ENCODE measurements at places on chromosomes 7 and 10. TPM values are rescaled to one million over a fixed set of nuclear protein-coding genes. Genes with fewer than 3 reads are reported as not detected.

DNA sequence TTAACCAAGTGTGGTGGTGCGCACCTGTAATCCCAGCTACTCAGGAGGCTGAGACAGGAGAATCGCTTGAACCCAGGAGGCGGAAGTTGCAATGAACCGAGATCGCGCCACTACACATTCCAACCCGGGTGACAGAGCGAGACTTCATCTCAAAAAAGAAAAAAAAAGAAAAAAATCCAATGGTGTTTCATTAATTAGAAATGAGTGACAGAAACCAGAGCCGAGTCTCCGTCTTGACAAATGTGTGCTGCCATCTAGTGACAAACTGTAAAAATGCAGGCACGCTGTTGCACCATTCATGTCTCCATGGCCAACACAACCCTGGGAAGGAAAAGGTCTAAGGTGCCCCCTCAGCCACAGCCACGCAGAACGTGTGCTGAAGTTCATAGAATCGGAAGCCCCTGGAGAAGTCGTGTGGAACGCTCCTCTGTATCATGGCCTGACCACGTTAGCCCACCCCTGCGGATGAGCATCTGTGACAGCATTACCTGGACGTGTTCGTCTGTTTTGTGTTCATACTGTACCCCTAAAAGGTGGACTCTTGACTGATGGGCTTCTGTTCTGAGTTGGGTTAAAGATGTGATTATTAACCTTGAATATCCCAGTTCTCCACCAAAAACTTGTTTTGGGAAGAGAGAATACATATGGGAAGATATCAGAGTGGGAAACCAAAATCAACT, 94.9 kb downstream of the LYZL2 start:
- peak; percentile 71 for DNase-seq

GRCh38 chr7:22173685-22174573, 183.0 kb downstream of the RAPGEF5 start:
- no peak for DNase-seq

- DNase-seq, result no peak
Measured at GRCh38 chr10:54772468-54773122, 28.4 kb downstream of the PCDH15 start.

DNA sequence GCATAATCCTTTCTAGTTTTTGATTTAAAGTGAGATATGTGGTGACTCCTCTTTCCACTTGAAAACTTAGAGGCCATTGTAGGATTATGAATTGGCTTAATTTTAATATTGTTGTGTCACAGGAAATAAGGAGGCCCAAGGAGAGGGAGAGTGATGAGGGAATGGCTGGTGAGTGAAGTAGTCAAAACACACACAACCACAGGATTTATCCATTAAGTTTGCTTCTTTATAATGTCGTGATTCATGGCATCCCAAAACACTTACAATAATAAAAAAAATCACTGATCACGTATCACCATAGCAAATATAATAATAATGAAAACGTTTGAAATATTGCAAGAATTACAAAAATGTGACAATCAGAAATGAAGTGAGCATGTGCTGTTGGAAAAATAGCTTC, 1215.5 kb upstream of the LRRTM3 start:
- DNase-seq, result no peak

GRCh38 chr7:144713850-144714249, 122.0 kb downstream of the TPK1 start:
- no peak for DNase-seq

The ADARB2 gene
- 0.32 TPM for total RNA-seq

The OR2AE1 gene
- 0.20 TPM for total RNA-seq

The PSD gene
- total RNA-seq, result 12.4 TPM

DNA sequence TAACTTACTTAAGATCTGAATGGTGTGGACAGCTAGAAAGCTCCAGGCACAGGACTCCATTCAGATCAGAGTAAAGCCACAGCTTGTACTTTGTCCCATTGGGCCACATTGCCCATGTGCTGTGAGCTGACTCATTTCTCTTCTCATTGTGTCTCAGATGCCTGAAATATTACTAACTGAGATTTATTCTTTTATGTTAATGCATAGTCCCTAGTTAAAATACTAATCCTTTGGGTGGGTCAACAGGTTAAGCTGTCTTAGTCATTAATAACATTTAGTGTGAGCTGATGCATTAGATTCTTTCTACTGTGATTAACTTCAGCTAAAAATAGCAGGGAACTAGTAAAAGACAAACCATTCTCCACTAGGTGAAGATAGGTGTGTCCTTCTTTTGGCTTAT, 104.7 kb upstream of the ARMC3 start:
- no peak for DNase-seq

DNA sequence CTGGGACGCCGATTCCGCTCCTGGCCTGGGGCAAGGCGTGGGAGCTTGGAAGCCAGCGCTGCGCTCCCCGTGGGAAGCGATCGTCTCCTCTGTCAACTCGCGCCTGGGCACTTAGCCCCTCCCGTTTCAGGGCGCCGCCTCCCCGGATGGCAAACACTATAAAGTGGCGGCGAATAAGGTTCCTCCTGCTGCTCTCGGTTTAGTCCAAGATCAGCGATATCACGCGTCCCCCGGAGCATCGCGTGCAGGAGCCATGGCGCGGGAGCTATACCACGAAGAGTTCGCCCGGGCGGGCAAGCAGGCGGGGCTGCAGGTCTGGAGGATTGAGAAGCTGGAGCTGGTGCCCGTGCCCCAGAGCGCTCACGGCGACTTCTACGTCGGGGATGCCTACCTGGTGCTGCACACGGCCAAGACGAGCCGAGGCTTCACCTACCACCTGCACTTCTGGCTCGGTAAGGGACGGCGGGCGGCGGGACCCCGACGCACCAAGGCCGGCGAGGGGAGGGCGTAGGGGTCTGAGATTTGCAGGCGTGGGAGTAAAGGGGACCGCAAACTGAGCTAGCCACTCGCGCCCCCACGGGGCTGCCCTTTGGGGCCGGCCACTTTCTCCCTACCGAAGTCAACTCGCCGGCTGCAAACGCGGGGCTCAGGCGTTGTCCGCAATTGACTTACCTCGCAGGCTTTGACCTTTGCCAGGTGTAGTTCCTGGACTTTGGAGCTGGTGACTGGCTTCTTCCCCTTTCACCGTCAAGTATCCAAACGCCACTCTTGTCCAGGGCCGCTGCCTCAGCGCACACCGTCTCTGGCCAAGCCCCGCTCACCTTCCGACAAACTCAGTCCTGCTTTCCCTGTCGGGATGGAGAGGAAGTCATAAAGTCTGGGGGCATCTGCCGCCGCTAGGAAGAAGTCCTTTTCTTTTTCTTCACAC, at the start of gene SCIN:
TSS of gene SCIN (plus strand) at position 187 of the 928 bp plus-strand sequence. CDS start at position 254, 67 bp downstream.
- peak; percentile 44 for DNase-seq

The ATRNL1 gene
- total RNA-seq, result 39.6 TPM

DNA sequence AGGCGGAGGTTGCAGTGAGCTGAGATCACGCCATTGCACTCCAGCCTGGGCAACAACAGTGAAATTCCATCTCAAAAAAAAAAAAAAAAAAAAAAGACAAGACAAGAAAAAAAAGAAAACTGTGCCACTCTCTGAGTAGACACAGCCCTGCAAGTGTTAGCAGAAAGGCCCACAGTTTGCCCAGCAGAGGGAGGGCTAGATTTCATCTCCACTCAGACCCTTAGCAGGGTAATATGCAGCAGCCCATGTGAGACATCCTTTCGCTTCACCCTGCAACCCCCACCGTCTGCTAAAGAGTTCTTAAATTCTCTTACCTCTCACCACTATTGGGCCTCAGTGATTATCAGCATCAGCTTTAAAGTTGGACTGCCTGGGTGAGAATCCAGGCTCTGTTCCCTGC, 38.2 kb downstream of the CTNNA3 start:
- DNase-seq, result no peak

DNA sequence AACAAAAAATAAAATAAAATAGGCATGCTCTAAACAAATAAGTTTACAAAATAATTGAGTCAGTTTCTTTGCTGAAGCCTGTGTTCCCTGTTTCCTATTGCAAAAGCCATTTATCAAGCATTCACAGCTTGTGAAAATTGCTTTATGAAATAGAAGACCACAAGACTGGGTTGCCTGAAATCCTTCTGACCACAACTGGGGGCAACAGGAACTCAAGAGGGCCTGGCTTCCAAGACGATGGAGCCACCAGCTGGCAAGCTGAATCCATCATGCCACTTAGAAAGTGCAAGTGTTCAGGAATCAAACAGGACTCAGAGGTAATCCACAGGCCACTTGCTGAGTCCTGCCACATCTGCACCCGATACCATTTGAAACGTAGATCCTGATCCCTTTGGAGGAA, 752 bp upstream of the ABCA13 start:
- no peak for DNase-seq

The ALOX5 gene
- 10.6 TPM for total RNA-seq

DNA sequence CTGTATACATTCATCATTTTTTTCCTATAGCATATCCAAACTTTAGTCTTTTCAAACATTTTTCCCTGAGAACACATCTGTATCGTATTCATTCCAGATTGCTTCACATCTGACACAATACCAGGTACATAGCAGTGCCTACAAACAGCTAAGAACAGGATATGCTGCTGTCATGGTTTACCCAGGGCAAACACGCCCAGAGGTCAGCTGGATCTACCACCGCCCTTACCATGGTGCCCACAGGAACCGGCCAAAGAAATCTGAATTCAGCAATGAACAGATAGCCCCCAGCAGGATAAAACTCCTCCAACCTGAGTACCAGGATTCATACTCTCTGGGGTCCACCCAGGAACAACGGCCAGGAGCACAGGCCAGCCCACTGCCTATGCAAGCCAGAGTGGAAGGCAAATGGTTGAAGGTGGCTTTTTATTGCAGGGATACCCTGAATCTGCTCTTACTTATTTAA, 43.0 kb downstream of the TNS3 start:
- DNase-seq, result no peak

- DNase-seq, result no peak
Measured at GRCh38 chr10:112565434-112566053, 118.5 kb downstream of the VTI1A start.

DNA sequence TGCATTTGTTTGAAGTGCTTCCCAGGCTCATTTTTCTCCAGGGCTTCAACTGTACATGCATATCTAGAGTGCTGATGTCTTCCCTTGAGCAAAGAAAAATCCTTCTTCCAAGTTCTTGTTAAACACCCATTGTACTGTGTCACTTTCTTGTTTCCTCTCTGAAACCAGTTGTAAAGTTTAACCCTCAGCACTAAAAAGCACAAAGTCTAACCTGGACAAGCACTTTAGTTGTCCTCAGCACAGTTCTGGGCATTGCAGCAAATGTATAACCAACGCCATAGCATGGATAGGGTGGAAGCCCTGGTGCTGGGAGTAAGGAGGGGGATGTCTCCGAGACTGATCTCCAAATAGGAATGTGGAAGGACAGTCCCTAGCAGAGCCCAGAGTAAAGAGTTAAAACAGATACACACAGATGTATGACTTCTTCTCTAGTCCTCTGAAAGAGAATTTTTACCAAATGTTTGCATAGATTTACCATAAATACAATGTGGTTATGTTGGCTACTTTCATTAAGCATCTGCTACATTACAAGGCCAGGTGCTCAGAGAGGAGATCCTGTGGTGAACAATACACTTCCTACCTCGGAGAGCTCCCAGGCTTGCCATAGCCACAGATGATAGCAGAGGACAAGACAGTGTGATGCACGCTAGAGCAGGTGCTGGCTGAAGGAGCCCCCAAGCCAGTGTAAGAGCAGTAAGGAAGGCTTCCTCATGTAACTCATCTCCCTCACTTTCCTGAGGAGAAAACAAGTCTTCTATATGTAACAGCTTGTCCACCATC, 57.0 kb downstream of the DNAJC12 start:
- DNase-seq, result no peak

GRCh38 chr10:71382757-71383156, 14.0 kb upstream of the CDH23 start:
- DNase-seq, result no peak

The C1QL3 gene
- not detected for total RNA-seq

GRCh38 chr7:7564323-7564780, 2.3 kb upstream of the MIOS start:
- DNase-seq, result no peak

DNA sequence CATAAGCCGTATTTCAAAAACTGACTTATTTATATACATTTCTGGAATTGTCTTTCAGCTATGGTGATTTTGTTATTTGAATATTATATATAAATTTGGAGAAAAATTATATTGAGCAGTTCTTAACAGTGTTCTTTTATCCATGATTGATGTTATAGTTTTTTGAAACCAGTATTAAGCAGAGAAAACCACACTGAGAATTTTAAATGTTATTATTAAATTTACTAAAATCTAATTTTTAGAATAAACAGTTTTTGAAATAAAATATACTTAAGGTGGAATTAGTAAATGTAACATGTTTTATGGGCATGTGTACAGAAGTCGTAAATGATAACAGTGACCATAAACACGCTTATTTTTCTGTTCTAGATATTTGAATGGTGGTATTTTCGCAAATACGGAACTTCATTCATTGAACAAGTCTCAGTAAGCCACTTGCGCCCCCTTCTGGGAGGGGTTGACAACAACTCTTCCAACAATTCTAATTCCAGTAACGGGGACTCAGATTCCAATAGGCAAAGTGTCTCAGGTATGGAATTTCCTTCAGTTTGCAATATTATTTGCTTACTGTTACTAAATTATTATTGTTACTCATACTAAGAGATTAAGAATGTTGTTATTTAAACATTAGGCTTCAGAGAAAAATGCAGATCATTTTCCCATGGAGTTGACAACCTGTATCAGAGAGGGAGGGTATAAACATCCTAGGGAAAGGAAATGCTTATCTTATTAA, 166.1 kb downstream of the ST7 start:
- DNase-seq, result peak; percentile 87

The AGAP5 gene
- total RNA-seq, result 12.8 TPM

DNA sequence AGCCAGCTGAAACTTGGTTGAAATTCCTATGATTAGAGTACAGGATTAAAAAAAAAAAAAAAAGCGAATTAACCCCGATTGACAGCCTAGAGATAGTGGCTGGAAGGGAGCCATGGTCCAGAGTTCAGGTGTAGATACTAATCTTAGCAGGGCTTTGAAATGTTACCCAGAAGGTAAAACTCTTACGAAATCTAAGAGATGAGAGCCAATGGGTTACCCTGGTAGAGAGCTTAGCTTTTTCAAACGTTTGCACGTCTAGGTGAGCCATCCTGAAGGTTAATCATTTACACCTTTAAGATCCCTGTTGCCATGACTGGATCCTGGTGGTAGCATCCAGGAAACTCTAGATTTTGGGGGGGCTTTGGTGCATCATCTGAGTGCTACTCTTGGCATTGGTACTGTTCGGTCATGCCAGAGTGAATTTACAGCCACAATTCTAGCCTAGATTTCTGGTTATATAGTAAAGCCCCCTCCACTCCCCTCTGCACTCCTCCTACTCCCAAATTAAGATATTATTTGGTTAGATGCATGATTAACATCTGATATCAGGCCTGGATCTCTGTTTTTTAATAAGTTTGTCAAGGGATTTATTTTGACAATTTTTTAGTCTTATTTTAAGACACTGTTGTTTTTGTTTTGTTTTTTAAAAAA, 1.2 kb downstream of the AGFG2 start:
- DNase-seq, result no peak

DNA sequence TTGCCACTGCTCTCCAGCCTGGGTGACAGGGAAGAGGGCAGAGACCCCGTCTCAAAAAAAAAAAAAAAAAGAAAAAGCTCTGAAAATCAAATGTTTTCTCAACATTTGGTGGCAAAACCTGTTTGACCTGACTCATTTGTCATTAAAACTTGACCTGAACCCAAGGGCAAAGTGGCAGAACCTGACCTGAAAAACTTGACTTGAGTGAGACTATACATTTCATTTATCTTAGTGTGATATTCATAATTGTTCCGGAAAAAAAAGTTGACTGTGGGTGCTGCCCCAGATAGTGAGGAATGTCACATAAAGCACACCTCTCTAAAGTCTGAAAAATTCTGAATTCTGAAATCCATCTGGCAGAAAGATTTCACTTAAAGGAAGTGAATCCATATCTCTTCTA, 2.3 kb upstream of the TAX1BP1 start:
- DNase-seq, result no peak

- no peak for DNase-seq
Measured at GRCh38 chr10:128297709-128298378, 171.6 kb upstream of the MKI67 start.

GRCh38 chr10:124019886-124020797, 73.3 kb downstream of the CHST15 start:
- no peak for DNase-seq

Measured in mesothelial cell of epicardium (in vitro differentiated cells).